Activated T-cell treated with anti-CD3 and anti-CD28 coated beads for 24 hours (primary cell): ENCODE measurements at places on chromosomes 1 and 21.
A peak's percentile ranks its signal among the peaks of the same experiment; 100 is the strongest.

DNA sequence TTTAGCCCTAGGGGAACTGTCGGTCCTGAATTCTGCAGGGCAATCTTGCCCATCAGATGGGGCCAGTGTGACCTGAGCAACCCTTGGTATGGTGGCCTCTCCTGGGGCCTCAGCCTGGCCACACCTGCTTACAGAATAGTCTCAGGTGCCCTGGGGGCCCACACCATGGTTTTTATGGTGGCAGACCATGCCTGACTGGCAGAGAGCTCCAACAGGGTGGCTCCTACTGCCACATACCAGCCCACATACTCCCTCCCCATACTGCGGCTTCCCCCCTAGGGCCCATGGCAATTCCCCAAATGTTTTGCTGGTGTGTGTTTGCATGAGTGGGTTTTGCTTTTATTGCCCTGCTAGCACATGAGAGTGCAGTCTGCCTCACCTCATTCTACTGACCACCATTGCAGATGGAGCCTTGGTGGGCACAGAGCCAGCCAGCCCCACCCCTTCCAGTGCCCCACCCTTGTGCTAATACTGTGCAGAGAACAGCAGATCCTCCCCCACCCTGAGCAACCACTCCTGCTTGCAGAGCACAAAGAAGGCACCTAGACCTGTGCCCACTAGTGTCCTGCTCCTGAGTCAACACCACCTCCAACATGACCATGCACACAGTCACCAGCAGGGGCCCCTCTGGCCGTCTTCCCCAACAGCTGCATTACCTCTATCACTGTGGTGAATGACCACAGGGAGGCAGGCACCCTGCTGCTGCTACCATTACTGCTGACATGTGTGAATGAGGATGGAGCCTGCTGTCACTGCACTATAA is 86.8 kb downstream of the GDAP2 start:
- DNase-seq: no peak

DNA sequence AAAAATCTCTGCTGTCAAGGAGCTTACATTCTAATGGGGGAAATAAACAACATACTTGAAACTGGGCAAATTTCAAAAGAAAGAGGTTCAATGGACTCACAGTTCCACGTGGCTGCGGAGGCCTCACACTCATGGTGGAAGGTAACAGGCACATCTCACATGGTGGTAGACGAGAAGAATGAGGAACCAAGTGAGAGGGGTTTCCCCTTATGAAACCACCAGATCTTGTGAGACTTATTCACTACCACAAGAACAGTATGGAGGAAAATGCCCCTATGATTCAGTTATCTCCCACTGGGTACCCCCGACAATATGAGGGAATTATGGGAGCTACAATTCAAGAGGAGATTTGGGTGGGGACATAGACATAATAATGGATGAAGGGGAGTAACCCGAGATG is 226.4 kb downstream of the ZP4 start:
- DNase-seq: no peak

- no peak for DNase-seq
Observed at GRCh38 chr1:40255231-40255630, 2.8 kb upstream of the ZMPSTE24 start.

DNA sequence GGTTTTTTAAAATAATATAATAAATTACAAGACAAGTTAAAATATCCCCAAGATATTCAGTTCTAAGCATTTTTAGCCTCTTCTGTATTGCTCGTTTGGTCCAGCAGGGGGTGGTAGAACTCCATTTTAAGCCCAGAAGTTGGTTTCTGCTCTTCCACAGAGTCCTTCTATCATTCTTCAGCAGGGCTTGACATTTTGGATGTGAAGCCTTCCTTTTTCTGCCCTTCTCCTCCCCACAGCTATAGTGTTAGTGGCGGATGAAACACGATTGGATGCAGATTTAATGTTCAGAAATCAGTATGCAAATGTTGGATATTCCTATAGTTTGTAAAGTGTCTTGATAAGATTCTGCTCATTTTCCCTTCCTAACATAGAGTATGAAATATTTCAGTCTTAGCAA is 1.4 kb downstream of the NCAM2 start:
- DNase-seq: peak; percentile 14

- DNase-seq: no peak
Observed at GRCh38 chr1:223756806-223757700, 44.7 kb downstream of the CAPN2 start.

DNA sequence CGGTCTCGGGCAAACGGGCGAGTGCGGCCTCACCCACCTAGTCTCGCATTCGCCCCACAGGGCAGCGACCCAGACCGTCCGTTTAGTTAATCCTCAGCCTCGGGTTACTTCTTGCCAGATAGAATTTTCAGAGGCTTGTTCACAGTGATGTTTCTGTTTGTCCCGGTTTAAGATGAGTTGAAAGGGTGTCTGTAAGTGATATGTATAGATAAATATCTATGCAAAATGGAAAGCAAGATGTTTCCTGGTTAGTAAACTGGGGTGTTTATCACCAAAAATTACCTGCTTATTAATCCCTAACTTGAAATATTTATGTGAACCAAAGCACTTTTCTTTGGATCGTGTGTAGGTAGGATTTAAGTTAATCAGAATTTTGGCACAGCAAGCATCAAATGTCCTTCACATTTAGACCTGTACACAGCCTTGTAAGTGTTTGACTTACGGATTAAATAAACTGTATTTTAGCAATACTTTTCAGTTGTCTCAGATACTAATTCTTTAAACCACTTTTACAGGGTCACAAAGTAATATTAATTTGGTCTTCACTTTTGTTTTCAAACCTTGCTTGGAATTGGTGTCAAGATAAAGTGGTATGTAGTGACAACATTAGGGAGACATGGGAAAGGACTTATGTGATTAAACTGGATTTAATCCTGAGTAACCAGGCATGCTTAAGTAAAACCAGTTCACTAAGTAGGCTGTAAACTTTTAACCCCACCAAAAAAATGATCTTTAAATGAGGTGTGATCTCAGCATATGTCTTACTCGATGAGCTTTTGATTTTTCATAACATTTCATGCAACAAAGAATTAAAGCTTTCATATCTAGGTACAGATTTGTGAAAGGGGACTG is 914 bp downstream of the ZNF326 start:
- no peak for DNase-seq

DNA sequence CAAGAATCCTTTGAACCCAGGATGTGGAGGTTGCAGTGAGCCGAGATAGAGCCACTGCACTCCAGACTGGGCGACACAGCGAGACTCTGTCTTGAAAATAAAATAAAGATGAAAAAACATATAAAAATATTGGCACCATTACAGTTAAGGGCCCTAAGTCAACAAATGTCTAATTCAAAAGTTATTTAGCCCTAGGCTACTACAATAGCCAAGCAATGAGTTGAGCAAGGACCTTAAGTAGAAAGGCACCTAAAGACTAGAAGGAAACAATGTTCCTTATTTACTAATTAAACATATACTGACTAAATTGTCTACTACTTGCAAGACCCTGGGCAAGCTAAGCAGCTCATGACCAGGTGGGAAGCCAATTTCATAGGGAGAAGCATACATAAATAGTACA is 4.1 kb downstream of the PIK3R3 start:
- no peak for DNase-seq

GRCh38 chr1:222023025-222023424 is 281.1 kb upstream of the DUSP10 start:
- DNase-seq: no peak

DNA sequence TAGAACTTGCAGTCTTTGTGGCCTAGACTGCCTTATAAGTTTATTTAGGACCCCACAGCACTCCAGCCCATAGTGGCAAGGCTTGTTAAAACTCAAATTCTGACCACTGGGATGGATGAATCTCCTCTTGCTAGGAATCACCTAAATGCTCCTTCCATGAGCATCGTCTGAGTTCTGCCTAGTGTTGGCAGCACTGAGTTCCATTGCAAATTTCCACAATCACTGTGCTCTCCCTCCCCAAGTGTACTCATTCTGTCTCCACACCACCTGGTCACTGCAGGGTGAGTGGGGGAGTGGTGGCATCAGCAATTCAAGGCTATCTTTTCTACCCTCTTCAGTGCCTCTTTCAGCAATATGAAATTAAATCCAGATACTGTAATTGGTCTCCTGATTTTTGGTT is 46.7 kb upstream of the PTBP2 start:
- no peak for DNase-seq

DNA sequence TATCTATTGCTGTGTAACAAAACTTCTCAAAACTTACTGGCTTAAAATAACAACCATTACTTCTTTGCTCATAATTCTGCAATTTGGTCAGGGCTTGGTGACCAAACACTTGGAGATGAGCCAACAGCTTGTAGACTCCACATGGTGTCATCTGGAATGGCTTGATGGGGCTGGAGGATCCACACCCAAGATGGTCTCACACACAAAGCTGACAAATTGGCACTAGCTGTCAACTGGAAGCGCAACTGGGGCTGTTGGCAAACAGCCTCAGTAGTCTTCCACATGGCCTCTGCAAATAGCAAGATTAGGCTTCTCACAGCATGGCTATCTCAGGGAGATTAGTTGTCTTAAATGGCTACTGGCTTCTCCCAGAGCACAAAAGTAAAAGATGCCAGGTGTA is 27.1 kb upstream of the MTF2 start:
- no peak for DNase-seq

DNA sequence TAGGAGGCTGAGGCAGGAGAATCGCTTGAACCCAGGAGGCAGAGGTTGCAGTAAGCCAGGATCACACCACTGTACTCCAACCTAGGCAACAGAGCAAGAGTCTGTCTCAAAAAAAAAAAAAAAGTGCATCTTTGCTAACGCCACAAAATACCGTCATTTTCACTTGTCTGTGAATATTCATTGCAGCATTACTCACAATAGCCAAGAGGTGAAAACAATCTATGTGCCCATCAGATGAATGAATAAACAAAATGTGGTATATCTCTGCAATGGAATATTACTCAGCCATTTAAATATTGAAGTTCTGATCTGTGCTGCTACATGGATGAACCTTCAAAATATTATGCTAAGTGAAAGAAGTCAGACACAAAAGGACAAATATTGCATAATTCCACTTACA is 7.9 kb upstream of the TIAM1 start:
- no peak for DNase-seq

GRCh38 chr1:248788327-248788726 is 32.8 kb upstream of the LYPD8 start:
- DNase-seq: no peak

DNA sequence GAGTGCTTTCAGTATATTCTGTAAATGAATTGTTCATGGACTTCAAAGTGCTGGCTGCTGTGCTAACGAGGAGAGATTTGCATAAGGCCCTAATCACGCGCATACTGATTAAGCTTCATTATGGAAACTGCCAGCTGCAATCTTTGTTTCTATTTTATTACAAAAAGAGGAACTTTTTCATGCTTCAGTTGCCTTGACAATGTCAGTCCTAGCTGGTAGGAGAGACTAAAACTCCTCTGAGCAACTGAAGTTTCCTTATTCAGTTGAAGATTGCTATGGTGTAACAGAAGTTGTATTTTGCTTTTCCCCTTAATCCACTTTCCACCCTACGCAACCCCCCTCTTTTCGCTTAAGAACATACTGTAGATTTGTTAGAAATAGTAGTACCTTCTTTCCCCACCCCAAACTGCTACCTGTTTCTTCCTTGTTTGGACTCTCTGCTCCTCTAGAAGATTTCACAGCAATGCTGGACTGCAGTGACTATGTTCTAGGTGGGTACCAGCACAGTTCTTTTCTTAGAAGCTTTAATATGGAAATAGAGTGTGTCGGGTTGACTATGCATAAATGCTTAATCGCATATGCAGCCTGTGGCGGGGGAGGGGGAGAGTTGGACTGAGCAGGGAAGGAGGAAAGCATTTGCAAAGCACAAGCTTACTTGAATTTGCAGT is 108.3 kb downstream of the POU2F1 start:
- DNase-seq: no peak

DNA sequence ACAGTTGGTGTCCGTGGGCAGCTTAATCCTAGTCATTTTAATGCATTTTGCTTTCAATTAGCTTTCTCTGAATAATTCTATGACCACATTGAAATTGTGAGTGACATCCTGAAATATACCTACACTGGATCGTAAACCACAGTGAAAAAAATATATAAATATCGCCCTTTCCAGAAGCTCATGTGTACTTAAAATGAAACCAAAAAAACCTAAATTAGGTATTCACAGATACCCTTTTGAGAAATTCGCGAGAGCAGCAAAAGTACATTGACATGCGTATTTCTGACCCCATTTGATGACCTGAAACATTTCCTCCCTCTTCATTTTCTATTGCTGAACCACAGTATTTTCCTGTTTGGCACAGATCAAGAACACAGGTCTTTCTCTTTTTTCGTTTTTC is 253.8 kb downstream of the LTN1 start:
- DNase-seq: no peak

DNA sequence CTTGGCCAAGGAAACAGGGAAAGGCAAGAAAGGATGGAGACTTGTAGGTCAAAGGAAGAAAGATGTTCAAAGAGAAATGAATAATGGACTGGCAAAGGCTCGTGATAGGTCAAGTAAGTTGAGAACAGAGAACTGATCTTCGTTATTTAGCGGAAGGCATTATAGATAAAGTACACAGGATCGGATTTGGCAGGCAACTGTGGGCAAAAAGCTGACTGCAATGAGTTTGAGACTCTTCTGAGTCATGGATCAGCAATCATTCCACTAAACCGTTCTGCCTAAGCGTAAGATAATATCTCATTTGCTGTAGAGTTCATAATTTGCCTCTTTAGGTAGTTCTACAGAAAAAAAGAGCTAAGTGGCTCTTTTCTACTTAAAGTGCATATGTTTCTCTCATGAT is 34.1 kb downstream of the KRTAP21-3 start:
- no peak for DNase-seq

DNA sequence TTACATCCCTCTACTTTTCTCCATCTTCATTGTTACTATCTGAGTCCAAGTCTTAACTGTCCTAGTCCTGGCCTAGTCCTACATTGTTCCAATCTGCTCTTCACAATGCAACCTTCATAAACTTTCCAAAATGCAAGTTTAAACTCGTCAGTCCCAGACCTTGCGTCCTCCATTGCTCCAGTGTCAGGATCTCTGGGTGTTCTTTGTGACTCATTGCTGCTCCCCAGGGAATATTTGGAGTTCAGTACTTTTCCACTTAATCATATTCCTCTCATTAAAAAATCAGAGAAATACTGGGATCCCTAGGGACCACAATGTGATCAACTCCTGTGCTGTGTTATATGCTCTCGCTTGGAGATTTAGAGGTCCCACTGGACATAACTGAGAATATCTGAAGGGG is 18.0 kb upstream of the KPRP start:
- DNase-seq: no peak

DNA sequence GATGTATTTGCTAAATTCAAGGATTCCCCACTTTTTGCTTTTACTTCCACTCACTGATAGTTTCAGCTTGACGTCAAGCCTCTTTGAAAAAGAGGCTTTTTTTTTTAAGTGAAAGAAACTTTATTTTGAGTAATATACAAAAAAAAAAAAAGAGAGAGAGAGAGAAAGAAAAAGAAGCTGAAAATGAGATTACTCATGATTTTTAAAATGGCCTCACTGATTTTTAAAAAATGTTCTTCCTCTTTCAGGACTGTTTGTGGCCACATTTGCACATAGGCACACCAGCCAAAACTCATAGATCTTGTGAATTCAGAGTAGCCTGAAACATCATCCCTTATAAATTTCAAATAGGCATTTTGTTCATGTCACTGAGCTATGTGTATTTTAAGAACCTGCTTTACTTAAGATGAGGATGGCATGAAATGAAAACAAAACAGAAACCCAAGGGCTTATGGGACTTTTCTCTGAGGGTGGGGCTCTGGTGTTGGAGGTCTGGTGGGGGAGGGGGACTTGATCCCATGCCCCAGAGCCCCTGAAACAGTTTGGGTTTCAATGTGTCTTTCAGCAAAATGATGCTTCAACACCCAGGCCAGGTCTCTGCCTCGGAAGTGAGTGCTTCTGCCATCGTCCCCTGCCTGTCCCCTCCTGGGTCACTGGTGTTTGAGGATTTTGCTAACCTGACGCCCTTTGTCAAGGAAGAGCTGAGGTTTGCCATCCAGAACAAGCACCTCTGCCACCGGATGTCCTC is 6.1 kb downstream of the ATF3 start:
- no peak for DNase-seq
